NCI-H1092 (cell line): ENCODE measurements at places on chromosomes 4 and X.

- DNase-seq: no peak
These were observed 80.1 kb downstream of the HDAC8 start for GRCh38 chrX:72492499-72492898.

DNA sequence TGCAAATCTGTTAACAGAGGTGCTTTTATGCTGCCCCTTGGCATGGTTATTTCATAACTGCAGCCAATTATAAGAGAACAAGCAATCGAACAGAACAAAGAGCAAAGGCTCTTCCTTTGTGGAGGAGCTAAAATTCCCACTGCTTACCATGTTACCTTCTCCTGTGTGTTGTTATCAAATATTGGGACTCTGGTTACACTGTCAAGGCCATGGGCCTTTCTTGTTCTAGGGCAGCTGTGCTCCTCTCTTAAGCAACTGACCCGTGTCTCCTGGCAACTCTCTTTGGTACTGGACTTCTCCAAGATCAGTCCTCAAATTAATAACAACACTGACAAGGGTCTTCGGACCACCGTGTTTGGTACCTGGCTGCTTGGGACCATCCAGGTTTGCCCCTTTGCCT is 12.1 kb upstream of the OPN1LW start:
- no peak for DNase-seq

DNA sequence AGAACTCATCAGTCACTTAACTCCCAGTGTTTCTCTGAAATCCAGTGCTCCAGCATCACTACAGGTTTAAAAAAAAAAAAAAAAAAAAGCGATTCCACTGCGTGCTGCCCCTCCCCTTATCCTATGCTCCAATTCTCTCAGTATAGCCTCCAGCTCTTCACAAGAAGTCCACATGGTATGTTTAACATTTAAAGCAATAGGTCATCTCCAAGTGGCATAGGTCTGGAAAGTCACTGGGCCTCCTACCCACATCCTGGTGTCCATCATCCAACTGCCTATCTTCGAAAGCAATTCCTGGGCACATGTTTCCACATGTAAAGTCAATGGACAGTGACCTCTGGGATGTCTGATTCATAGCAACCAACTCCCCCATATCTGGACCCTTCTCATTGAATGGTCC is 66.5 kb upstream of the MAP3K15 start:
- DNase-seq: no peak

- DNase-seq: no peak
These were observed 492.9 kb downstream of the INPP4B start for GRCh38 chr4:142353149-142353738.

DNA sequence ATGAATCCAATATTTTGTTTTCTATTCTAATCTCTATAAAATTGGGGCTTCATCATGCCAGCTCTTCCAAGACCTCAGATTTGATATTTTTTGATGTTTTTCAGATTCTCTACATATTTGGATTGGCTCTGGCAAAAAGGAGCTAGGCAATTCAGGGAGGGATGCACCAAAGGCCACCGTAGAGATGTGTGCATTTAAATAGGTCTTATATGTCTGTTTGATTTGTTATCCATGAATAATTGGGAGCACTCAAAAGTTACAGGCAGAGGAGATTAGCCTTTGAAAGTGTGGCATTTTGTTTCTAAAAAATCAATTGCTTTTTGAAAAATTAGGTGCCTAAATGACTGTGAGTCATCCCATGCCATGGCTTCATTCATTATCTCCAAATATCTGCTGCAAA is 147.1 kb upstream of the RPS6KA6 start:
- DNase-seq: no peak
